Stimulated activated CD4-positive, alpha-beta T cell treated with anti-CD3 and anti-CD28 coated beads, Interleukin-15, amount 100 ng/mL, for 1 hour (primary cell): ENCODE measurements at places on chromosomes 7 and 10.

GRCh38 chr7:26369593-26369992 lies 77.9 kb downstream of the SNX10 start:
- DNase-seq = no peak

- DNase-seq = no peak
These were observed 22.8 kb downstream of the PWWP2B start for GRCh38 chr10:132419538-132420468.

GRCh38 chr10:126902157-126902556 lies 3.1 kb upstream of the DOCK1 start:
- no peak for DNase-seq

- no peak for DNase-seq
These were observed 82.5 kb downstream of the AHR start for GRCh38 chr7:17380736-17381662.

DNA sequence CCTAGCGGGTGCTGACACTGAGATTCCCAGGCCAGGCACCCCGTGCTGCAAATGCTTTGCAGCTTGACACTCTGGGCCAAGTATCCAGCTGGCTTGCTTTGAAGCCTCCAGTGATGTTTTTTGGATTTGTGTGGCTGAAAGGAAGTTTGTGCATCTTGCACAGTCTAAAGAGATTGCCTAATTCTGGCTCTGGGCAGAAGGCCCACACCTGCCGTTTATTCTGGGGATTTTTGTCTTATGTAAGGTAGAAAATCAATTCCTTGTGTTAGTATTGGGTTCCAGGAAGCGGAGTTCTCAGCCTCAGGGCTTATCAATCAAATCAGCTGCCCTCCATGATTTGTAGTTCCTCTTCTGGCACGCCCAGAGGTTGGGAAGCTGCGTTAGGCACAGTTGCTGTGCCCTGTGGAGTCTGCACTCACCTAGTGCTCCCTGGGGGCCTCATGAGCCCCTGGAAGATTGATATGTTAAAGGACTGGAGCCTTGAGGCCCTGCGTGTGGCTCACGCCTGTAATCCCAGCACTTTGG lies 8.4 kb upstream of the PURB start:
- DNase-seq = no peak

DNA sequence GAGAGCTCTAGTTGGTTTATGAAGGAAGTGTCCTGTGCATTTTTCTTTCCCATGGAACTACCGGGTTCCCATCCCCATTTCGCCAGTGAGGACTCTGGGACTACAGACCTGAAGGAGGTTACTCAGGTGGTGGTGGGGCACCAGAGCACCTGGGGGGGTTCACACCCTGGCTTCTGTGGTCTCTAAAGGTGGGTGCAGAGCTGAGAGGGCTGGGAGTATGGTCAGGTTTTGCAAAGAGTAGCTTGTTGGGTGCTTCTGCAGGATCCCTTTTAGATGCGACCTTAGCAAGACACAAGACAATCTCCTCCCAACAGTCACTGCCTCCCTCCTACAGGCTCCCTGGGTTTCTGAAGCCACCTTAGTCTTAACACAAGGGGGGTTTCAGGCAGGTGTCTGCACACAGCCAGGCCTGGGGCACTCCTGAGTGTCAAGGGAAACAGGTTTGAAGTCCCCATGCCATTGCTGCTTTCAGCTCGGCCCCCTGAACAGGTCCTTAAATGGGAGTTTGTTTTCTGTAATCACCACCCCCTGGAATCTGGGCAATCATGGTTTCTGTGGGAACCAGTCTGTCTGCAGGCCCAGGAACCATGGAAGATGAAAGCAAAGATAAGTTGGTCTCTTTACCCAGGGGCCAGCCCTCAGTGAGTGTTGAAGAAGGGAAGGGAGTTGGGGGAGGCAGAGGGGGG lies 9.9 kb upstream of the CXCL12 start:
- no peak for DNase-seq

GRCh38 chr7:2466675-2467074 lies 9.5 kb downstream of the GRIFIN start:
- DNase-seq = no peak

DNA sequence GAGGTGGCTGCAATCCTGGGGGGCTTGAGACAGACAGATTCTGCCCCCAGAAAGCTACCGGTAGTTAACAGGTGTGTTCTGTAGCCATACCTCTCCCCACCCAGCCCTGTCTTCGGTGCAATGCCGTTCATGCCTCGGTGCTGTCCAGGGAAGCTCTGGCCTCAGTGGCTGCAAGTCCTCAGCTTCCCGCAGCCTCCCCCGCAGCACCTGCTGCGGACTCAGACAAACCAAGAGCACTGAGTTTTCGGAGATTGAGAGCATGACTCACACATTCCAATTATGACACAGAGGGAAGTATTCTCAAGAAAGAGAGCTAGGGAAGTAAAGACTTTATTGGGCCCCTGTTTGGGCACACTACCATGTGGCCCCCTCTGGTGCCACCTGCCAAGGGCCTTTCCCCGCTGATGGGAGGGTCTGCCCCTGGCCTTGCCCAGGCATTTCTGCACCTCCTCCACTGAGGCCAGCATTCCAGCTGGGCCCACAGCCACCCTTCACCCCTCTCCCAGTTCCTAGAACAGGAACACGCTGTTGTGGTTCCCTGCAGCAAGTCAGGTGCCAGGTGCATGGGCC lies 30.2 kb upstream of the EZH2 start:
- peak; percentile 37 for DNase-seq

GRCh38 chr7:87599336-87599735 lies 1.3 kb downstream of the ABCB1 start:
- DNase-seq = no peak

GRCh38 chr10:75187961-75188426 lies 22.6 kb upstream of the VDAC2 start:
- peak; percentile 32 for DNase-seq

GRCh38 chr7:2996141-2996540 lies 47.5 kb downstream of the CARD11 start:
- no peak for DNase-seq

GRCh38 chr10:5291501-5292195 lies 73.1 kb upstream of the UCN3 start:
- DNase-seq = no peak

DNA sequence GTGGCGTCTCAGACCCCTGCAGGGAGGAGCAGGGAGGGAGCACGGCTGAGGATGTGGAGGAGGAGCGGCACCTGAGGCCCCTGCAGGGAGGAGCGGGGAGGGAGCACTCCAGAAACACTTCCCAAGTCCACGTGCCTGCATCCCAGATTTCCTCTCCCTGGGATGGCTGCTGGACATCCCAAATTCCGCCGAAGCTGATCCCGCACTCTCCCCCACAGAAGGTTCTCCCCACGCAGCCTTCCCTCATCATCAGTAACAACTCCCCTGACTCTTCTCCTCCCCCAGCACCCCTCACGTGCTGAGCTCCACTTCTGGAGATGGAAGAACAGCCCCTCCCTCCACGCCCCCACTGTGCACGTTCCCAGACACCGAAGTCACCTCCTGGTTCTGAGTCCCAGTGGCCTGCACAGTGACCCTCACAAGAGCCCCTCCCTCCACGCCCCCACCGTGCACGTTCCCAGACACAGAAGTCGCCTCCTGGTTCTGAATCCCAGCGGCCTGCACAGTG lies 17.8 kb upstream of the FOXL3 start:
- no peak for DNase-seq

- no peak for DNase-seq
These were observed 56.8 kb upstream of the WDR11 start for GRCh38 chr10:120794390-120794789.

DNA sequence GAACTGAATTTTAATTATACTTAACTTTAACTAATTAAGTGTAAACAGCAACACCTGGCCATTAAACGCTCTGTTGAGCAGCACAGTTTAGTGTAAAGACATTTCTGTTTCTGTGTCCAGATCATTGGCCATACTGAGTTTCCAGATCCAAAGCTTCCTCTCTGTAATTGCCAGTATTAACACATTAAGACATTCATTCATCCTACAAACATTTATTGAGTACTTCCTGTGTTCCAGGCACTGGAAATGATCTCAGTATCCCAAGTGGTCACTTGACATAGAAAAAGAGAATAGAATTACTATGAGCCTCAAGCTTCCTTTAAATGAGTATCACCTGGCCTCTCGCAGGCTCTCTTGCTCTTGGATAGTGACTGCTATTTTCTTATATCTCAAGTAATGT lies 618.1 kb downstream of the SORCS3 start:
- DNase-seq = no peak

DNA sequence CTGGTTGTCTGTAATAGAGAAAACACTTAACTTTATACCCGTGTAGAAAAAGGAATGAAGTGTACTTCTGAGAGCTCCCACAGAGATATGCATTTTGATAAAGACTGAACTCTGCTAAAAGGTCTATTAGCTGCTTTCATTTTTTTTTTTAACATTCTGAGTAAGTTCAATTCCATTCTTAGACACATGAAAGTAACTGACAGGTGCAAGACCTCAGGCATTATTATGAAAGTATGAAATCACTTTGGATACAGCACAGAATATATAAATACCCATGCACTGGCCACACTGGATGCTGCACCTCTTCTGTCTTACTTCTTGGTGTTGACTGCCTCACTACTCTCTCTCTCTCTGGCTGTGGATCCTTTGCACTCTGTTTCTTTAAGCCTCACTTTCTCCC lies 46.2 kb downstream of the VWDE start:
- DNase-seq = no peak

DNA sequence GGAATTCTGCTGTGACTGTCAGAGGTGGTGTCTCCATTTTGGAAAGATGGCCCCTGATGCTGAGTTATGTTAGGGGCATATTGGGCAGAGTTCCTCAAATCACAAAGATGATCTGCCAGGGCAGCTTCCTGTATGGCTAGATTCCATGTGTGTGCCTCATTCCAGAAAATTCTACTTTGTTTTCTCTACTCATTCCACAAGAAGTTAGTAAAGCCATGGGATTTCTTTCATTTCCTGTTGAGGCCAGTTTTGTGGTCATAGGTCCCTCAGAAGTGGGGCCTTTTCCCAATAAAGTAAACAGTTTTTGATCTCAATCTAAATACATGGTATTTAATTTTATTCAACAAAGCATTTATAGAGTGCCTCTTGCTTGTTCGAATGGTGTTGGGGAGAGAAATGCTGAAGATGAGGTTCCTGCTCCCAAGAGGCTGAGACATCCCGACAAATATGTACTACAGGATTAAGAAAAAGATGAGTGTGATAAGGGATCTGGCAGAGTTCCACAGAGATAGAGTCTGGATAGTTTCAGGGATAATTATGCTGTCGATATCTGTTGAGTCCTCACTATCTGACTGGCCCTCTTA lies 33.0 kb downstream of the MINDY4 start:
- DNase-seq = no peak

- no peak for DNase-seq
These were observed 112.3 kb upstream of the FZD1 start for GRCh38 chr7:91151916-91152315.

GRCh38 chr7:7792056-7792455 lies 73.6 kb upstream of the RPA3 start:
- no peak for DNase-seq

DNA sequence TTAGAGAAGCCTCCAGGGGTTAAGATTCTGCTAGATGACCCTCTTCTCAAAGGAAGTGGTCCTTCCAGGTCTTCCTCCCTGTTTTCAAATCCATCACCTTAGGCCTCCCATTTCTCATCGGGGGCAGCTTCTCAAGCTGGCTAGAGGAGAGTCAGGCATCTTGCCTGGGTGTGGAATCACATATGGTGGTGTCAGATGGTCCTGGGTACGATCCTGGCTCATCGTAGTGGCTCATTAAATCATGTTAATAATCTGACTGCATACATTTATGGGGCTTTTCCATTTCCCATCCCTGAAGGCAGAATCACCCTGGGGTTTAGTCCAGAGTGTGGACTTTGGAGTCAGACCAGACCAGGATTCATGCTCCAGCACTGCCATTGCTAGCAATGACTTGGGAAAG lies 132.6 kb downstream of the RPS24 start:
- DNase-seq = no peak

DNA sequence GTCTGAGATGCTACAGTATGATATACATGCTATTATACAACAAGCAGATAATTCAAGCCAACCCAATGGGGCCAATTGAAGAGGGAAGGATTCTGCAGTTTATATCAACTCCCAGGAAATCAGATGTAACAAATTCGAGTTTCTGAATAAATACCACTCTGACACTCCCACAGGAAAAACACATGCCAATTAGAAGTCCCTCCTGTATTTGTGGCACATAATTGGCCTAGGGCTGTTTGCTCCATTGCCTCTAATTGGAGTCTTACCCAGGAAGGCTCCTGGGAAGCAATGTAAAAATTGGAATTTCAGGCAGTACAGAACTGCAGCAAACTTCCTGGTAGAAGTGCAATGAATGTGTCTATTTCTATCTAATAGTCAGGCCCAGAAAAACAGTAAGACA lies 4.7 kb downstream of the PPA1 start:
- DNase-seq = no peak

- no peak for DNase-seq
These were observed 112.3 kb downstream of the ARHGAP12 start for GRCh38 chr10:31816318-31816717.

- no peak for DNase-seq
These were observed 134.3 kb upstream of the TNRC18 start for GRCh38 chr7:5557920-5558401.

DNA sequence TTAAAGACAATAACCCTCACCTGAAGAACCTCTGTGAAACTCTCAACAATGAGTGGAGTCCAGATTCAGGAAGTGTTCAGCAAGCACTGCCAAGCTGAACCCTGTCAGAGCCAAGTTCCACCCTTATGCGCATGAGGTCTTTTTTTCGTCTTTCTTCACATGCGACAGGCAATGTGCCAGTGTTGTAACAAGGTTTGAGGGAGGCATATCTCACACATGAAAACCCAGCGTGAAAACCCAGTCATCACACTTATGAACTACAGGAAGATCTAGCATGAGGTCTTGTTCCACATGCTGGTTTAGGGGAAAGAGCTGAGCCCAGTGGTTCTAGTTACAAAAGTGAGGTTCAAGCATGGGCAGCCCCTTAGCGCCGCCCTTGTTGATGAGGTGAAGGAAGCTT lies 49.7 kb downstream of the RABGEF1 start:
- no peak for DNase-seq

DNA sequence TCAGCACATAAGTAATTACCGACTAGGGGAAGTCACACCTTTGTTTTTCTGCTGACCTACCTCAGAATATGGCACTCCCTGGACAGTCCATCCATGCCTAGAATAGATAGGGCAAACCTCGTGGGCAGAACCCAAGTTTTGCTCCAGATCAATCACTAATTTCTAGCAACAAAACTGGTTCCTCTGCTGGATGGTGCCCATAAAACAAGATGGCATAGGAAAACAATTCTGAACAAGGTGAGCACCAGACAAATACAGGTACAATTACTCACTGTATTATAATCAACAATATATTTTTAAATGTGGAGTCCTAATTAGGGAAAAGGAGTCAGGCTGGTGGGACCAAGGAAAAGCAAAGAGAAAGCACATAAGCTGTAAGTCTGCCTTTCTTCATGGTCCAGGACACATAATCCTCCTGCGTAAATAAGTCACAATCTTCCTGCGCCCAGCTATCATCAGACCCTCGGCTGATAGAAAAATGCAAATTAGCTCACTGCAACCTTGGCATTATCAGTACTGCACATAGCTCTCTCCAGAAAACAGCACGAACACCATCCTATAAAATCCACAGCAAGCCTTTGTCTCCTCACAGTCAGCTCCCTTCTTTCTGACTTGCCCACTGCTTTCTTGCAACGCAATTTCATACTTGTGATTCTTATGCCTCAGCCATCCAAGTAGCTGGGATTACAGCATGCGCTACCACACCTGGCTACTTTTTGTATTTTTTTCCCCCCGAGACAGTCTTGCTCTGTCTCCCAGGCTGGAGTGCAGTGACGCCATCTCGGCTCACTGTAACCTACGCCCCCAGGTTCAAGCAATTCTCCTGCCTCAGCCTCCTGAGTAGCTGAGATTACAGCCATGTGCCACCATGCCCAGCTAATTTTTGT lies 15.1 kb downstream of the URGCP start:
- DNase-seq = no peak

GRCh38 chr10:104928734-104929133 lies 287.6 kb downstream of the SORCS3 start:
- DNase-seq = no peak
